ENCODE measurements at places on chromosomes 11 and 22.

DNA sequence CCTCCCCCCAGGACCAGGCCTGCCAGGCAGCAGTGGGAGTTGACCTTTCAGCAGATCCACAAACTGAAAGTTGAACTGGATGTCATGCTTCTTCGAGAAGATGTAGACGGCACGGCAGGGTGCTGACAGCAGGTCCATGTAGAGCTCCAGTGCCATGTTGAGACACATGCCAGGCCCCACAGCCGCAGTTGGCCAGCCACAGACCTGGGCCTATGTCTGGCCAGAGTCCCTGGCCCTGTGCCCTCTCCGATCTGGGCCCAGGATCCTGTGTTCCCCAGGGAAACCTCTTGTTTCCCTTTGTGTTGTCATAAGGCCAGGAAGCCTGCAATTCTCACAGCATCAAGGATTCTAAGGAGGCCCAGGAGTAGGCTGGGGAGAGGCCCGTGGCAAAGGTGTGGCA is at the start of gene GSTT4:
TSS of gene GSTT4 (minus strand) at position 253 of the 400 bp plus-strand sequence. CDS start at position 156, 97 bp downstream.
- DNase-seq: no peak

DNA sequence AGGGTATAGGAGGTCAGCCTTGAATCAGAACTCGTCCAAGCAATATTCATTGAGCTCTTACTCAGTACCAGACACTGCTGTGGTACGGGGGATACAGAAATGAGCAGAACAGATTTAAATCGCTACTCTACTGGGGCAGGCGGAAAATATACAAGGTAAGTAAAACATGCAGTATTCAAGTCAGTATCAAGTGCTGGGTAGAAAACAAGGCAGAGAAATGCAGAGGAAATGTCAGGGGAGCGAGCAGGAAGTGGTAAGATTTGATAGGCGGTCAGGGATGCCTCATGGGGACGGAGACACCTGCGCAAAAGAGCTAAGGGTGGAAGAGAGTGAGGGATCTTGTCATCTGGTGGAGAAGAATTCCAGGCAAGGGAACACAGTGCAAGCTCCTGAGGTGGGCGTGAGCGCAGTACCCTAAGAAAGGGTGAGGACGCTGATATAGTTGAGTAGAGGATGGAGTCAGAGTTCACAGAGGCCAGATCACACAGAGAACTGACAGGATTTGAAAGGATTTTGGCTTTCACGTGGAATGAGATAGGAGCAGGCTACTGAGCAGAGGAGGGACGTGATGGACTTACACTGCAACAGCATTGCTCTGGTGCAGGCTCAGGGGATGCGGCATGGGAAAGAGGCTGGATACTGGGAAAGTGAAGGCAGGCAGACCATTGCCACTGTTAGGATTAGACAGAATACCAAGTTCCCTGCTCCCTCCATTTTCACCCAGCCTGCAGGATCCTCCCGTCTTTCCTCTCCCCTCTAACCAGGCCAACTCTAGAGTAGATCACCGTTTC is 35.8 kb downstream of the SC5D start:
- DNase-seq: peak; percentile 8

DNA sequence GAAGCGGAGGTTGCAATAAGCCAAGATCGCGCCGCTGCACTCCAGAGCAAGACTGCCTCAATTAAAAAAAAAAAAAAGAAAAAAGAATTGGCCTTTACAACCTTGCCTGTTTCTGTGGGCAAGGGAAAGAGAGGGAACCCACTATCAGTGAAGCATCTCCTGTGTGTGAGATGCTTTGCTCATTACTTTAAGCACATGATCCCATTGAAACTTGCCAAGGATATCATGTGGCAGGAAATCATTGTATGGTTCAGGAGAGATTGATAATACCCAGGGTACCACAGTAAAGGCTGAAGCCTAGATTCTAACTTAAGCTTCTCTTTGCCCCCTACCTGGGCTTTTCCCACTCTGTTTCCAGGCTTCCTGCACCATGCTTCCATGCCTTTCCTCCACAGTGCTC is 3.6 kb downstream of the LDLRAD3 start:
- DNase-seq: no peak

DNA sequence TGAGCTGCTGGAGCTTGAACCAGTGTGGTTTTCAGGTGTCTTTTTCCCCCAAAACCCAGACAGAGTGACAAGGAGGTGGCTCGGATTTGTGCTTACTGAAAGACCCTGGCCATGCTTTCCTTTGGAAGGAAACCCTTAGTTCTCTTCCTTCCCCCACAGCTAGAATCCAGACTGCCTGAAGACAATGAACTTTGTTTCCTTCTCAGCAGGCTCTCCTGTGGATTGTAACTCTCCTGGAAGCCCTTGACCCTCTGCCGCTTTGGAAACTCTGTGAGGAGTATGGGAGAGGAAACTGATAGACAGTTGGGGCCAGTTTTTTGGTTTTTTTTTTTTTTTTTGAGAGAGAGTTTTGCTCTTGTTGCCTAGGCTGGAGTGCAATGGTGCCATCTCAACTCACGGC is 62.1 kb upstream of the SESN3 start:
- DNase-seq: no peak

- no peak for DNase-seq
Measured at GRCh38 chr11:70496591-70497535, 98.5 kb downstream of the CTTN start.

- DNase-seq: no peak
Measured at GRCh38 chr11:115475564-115475963, 28.7 kb downstream of the CADM1 start.

DNA sequence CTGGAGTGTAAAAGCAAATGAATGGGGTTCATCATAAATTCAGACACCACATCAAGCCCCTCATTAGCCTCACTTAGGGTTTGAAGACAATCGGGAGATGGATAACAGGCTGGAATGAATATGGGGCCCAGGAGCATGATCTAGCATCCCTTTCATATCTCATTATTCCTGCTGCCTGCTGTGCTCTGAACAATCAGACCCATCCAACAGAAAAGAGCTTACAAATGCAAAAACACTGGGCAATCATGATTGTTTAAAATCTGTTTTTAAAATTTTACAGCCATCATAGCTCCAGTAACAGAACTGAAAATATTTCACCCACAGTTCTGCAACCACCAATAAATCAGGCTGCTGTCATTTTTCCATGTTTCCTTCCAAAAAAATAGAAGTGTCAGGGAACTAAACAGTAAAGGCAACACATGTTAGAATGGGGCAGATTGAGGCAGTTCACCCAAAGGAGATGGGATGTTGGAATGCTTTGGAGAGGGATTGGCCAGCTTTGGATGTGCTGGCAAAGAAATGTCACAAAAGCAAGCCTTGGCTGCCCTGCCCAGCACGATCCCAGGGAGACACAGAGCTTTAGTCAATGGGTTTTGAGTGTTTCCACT is 47.8 kb upstream of the BMAL1 start:
- no peak for DNase-seq

DNA sequence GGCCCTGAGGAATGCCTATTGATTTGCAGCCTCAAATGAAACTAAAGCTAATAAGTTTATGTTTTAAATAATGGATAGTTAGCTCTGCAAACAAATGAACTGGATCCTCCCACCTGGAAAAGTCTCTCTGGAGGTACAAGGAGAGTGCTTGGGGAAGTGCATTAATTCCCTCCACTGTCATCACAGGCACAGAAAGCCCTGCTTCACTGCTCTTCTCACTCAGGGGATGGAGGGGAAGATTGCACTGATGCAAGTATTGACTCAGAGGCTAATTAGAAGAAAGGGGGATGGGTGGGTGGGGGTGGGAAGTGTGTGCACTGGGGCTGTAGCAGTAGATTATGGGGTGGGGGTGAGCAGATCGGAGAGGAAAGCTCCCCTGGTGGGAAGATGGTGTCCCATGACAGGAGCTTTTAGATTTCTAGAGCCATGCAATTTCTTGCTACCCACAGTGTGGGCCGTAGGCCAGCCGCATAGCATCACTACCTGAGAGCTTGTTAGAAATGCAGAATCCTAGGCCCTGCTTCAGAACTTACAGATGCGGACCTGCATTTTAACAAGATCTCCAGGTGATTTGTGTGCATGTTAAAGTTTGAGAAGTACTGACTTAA is 163.9 kb downstream of the HIPK3 start:
- no peak for DNase-seq

GRCh38 chr11:65861165-65861505 is 902 bp downstream of the MUS81 start:
- DNase-seq: no peak

GRCh38 chr11:13685461-13686108 is 17.1 kb downstream of the FAR1 start:
- no peak for DNase-seq

- no peak for DNase-seq
Measured at GRCh38 chr11:2772544-2773031, 72.8 kb upstream of the KCNQ1OT1 start.

DNA sequence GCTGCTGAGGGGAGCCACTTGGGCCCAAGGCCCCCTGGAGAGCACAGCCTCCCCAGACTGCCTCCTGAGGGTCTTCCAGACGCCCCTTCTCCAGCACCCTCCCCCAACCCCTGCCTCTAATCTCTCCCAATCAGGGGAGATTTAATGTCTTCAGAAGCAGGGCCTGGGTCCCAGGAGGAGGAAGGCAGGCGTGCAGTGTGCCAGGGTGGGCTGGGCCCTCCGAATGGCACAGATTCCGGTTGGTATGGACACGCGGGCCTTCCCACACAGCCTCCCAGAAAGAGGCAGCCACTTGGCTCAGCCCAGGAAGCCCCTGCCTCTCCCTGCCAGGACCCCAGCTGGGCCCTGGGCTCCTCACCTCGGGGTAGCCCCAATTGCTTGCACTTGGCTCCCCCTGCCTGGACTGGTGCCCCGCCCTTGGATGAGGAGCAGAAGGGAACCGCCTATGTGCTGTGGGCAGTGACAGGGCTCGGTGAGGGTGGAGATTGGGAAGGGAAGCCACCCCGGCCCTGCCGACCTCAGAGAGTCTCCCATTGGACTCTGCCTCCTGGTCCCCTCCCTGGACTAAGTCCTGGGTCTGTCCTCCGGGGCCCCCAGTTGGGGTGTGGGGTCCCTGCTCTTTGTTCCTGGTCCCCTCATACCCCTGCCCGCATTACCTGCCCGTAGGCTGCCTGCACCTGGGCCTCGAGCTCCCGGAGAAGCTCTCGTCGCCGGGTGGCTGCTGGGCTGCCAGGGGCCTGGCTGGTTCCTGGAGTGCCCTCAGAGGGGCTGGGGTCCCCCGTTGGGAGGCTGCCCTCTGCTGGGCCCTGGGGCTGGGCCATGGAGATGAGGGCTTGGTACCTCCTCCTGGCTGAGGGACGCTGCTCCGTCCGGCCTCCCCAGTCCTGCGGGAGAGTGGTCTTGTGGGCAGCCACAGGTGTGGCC is 572 bp upstream of the CABP2 start:
- DNase-seq: no peak

GRCh38 chr11:100753172-100753543 is 66.1 kb downstream of the ARHGAP42 start:
- DNase-seq: no peak

GRCh38 chr11:110075105-110075846 is 17.9 kb upstream of the ZC3H12C start:
- no peak for DNase-seq

DNA sequence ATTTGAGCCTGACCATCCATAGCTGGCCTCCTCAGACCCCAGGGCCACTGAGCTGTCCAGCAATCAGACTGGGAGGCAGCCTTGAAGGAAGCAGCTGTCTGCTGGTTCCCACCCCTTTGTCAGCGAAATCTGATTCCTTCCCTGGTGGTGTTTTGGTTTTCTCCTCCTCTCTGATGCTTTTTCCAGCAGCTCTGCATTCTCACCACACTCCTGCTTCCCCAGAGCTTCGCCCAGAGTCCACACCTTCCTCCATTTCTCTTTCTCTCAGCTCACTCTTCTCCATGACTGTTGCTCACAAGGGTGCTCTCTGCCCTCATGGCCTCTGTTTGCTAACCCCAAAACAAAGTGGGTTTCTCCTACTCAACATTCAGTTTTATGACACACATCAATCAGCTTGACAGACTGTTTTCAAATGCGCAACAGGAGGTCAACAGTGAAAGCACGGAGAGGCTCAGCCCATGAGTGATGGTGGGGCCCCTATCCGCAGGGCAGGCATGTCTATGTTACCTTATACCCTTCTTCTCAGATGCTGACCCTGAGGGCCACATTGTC is 130.6 kb upstream of the MTNR1B start:
- no peak for DNase-seq

DNA sequence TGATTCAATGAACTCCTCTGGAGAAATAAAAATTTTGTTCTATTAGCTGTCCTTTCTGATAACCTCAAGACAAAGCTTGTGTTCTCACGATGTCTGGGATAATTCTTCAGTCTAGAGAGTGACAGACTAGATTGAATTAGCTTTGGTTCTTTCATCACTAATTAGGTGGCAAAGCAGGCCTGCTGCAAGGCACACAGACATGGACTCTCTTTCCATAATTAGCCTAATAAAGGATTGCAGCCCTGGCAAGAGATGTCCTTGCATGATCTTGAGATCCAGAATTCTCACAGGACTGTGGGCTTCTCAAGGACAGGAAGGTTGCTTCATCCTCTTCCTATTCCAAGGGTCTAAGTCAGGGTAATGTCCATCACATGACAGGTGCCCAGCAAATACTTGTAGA is 245.6 kb upstream of the ZC3H12C start:
- DNase-seq: no peak

DNA sequence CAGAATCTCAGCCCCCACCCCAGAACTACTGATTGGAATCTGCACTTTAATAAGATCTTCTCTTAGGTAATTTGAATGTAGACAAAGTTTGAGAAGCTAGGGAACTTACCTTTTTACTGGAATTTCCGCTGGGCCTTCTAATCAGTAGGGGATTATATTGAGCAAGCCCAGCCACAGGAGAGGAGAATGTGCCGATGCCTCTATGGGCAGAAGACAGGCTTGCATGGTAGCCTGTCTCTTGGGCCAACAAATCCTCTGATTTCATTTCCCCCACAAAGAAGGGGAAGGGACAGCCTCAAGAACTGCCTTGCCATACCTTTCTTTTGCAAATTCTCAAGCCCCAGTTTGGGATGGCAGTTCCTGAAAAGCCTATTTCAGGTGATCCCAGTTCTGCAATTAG is 163.4 kb upstream of the BDNF start:
- no peak for DNase-seq

- no peak for DNase-seq
Measured at GRCh38 chr11:88175569-88176075, 379 bp upstream of the RAB38 start.

- peak; percentile 61 for DNase-seq
Measured at GRCh38 chr11:2151500-2152257, 9.3 kb downstream of the INS start.

GRCh38 chr11:76623171-76623883 is 47.2 kb downstream of the LRRC32 start:
- no peak for DNase-seq

- no peak for DNase-seq
Measured at GRCh38 chr11:64275841-64276240, 8.6 kb downstream of the BAD start.

All from stimulated activated CD4-positive, alpha-beta T cell treated with anti-CD3 and anti-CD28 coated beads, TNF-alpha, amount 100 ng/mL, for 1 hour (primary cell).